ENCODE measurements at places on chromosomes 5 and 9. TPM values are rescaled to one million over a fixed set of nuclear protein-coding genes. Genes with fewer than 3 reads are reported as not detected.

SPINK7 gene
- not detected for total RNA-seq

RAPGEF6 gene
- 44.7 TPM for total RNA-seq

TSPAN17 gene
- total RNA-seq, result 55.1 TPM

QRFP gene
- total RNA-seq, result not detected

BRINP1 gene
- 0.16 TPM for total RNA-seq

SLC46A2 gene
- total RNA-seq, result not detected

INSL4 gene
- not detected for total RNA-seq

PPP3R2 gene
- total RNA-seq, result not detected

DNAH5 gene
- 0.82 TPM for total RNA-seq

PURA gene
- total RNA-seq, result 18.7 TPM

GM2A gene
- 15.4 TPM for total RNA-seq

DRD1 gene
- total RNA-seq, result not detected

RNF208 gene
- 0.16 TPM for total RNA-seq

AMBP gene
- not detected for total RNA-seq

TPPP gene
- 0.19 TPM for total RNA-seq

IFNB1 gene
- total RNA-seq, result not detected

FBP2 gene
- total RNA-seq, result not detected

AIF1L gene
- 17.4 TPM for total RNA-seq

IL5 gene
- total RNA-seq, result not detected

GFI1B gene
- total RNA-seq, result not detected

KIF4B gene
- 0.38 TPM for total RNA-seq

ELAVL2 gene
- 1.3 TPM for total RNA-seq

SERF1A gene
- 8.1 TPM for total RNA-seq

DMRTA1 gene
- 0.25 TPM for total RNA-seq

GPR150 gene
- not detected for total RNA-seq

KIF20A gene
- 43.3 TPM for total RNA-seq

ALDOB gene
- 0.06 TPM for total RNA-seq

ADRB2 gene
- 9.4 TPM for total RNA-seq

LCN1 gene
- total RNA-seq, result not detected

GARNL3 gene
- total RNA-seq, result 3.3 TPM

RABGAP1 gene
- 21.5 TPM for total RNA-seq

DAB2 gene
- total RNA-seq, result 43.9 TPM

Measured in bladder microvascular endothelial cell (primary cell).